ENCODE measurements at places on chromosomes 12 and 14. TPM values are rescaled to one million over a fixed set of nuclear protein-coding genes. Genes with fewer than 3 reads are reported as not detected.

- DNase-seq, result no peak
- H3K4me1 ChIP-seq, result no peaks in the 10 kb centered on the region
- no peak overlapping the region for H3K4me3 ChIP-seq
- no peaks in the 10 kb centered on the region for H3K27me3 ChIP-seq
- no peak overlapping the region for H3K27ac ChIP-seq
These were observed 726.8 kb downstream of the VRK1 start for GRCh38 chr14:97523936-97524335.

DNA sequence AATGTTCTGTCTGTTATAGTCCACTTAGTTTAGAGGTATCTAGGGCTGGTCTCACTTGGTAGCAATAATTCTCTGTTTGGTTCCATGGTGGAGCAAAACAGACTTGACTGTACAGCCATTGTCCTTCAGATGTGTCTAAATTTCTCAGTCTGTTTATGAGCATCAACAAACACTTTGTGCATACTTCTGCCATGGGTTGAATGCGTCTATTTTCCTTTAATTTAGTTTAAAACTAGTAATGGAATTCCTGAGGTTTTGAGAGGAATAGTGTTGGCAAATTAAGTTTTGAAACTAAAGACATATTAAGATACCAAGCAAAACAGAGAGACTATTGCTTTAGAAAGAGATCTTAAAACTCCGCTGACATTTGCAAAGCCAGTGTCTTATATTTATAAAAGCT is 22.6 kb downstream of the FRS2 start:
- no peaks in the 10 kb centered on the region for H3K27me3 ChIP-seq
- no peak overlapping the region for H3K4me3 ChIP-seq
- peaks cover 2% of the 10 kb centered on the region for H3K36me3 ChIP-seq
- H3K27ac ChIP-seq, result no peak overlapping the region
- H3K4me1 ChIP-seq, result peaks cover 8% of the 10 kb centered on the region

DNA sequence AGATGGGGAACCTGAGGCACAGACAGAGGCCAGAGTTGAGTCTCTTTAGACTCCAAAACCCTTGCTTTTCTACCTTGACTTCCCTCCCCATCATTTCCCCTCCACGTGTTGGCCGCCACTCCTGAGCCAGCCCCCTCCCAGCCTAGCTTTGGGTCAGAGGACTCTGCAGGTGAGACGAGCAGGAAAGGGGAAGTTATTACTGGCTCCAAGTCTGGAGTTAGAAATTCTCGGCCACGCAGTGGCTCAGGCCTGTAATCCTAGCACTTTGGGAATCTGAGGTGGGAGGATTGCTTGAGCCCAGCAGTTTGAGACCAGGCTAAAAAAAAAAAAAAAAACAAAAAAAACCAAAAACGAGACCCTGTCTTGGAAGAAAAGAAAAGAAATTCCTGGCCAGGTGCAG is 8.8 kb downstream of the VSX2 start:
- H3K4me1 ChIP-seq, result peaks cover 2% of the 10 kb centered on the region
- no peak overlapping the region for H3K4me3 ChIP-seq
- no peaks in the 10 kb centered on the region for H3K36me3 ChIP-seq
- no peak for DNase-seq
- H3K27me3 ChIP-seq, result no peaks in the 10 kb centered on the region
- H3K27ac ChIP-seq, result no peak overlapping the region

- no peak overlapping the region for H3K4me3 ChIP-seq
- no peaks in the 10 kb centered on the region for H3K4me1 ChIP-seq
- no peaks in the 10 kb centered on the region for H3K27me3 ChIP-seq
- no peak overlapping the region for H3K27ac ChIP-seq
- H3K36me3 ChIP-seq, result no peaks in the 10 kb centered on the region
These were observed 152.1 kb downstream of the ADGRD1 start for GRCh38 chr12:131105736-131106348.

DNA sequence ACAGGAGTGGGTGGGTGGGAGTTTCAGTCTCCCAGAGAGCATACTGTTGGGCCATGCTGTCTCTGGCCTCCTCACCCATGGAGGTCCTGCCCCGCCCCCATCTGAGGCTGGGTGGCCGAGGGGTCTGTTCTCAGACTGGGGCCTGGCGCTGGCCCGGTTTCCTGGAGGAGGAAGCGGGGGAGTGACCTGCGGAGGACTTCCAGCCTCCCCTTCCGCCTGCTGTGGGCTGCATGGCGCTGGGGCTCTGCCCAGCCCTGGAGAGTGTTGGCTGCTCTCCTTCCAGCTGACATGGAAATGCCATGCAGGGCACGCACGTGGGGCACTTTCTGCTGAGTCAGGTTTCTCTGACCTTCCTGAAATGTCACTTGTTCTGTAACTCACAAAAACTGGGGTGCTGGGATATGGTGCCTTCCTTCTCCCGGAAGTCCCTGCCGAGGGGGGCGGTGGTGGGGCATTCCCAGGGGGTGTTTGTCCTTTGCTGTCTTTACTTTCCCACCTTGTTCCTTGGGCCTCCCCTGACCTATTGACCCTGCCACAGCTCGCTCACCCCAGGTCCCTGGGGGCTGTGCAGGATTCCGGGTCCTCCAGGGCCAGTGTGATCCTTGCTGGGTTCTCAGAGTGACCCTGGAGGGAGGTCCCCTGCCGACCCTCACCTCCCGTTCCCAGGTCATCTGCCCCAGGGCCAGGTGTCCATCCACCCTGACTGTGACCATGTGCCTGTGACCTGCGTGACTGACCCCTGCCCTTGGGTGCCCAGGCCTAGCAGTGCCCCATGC is 23.6 kb downstream of the PACS2 start:
- H3K4me1 ChIP-seq, result no peaks in the 10 kb centered on the region
- H3K27ac ChIP-seq, result no peak overlapping the region
- no peak overlapping the region for H3K4me3 ChIP-seq
- no peaks in the 10 kb centered on the region for H3K27me3 ChIP-seq

DNA sequence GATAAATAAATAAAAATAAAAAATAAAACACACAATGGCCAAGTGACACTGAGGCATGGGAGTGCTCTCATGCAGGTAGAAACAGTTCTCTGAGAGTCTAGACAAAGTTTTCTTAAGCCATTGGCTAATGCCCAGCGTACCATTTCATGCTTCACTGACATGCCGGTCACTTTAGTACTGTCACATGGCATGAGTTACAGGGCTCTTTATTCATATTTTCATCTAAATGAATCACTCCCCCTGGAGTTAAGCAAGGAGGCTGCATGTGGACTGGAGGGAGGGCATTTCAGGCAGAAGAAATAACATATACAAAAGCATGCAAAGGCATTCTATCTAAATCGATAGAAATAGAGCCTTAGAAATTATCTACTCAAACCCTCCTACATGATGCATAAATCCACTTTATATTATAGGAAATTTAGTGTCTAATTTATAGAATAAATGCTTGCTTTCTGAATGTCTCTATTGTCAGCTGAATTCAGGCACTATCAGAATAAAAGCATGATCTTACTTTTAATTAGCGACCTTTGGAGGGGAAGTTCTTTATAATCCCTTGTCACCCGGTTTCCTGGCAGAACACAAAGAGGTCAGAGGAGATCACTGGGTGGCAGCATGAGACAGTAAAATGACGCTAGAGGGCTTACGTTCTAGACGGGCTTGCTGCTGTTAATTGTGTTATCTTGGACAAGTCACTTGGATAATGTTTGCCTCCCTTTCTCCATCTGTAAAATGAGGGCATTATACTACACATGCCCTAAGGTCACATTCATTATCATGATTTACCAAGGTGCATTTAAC is 17.5 kb downstream of the DYRK4 start:
- no peaks in the 10 kb centered on the region for H3K4me1 ChIP-seq
- H3K36me3 ChIP-seq, result no peaks in the 10 kb centered on the region
- H3K27ac ChIP-seq, result no peak overlapping the region
- no peaks in the 10 kb centered on the region for H3K27me3 ChIP-seq
- no peak overlapping the region for H3K4me3 ChIP-seq
- DNase-seq, result no peak

Gene SLCO1A2
- not detected for total RNA-seq

Data from ascending aorta (tissue), 2 donors.